Retinal pigment epithelial cell (primary cell): ENCODE measurements at places on chromosomes 6 and 20.

DNA sequence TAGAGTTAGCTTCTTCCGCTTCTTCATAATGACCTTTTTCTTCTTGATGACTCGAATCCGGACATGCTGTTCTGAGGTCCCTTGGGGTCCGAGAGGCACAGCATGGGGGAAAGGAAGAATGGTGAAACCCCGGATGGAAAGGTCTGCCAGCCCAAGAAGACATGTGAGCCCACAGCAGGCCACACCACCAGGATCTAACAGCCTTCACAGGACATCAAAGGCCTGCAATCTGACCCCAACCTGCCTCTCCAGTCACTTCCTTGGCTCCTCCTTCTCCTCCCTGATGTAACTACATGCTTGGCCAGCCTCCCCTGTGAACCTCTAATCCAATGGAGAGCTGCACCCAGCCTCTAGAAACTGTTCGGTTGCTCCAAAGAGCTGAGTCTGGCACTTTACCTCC is 1.6 kb downstream of the CPXM1 start:
- DNase-seq: no peak

- no peak for DNase-seq
These were observed 79.5 kb downstream of the CDH4 start for GRCh38 chr20:61331543-61331942.

DNA sequence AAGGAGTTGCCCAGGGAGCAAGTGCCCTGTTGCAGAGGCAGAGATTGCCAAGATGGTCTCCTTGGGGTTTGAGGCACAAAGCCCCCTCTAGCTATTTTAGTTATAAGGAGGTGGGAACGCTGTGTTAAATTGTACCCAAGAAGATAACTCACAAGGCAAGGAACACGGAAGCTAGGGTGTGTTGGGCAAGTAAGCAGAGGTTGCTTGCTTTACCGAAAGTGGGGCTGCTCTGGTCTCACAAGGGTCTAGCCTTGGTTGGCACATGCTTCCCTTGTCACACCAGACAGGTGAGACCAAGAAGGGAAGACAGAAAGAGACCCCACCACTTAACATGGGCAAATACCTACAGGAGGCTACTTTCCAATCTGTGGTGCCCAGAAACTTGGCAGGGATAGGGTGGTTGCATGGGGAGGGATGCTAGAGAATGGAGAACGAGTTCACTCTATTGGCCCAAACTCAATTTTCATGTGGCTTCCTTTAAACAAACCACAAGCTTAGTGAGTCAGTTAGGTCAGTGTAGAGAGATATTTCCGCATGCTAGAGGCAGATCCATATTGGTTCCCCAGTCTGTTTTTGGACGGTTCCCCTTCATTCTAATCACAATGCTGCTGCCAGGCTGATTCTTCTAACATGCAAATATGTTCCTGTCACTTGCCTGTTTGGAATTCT is 42.4 kb downstream of the PLAGL1 start:
- DNase-seq: no peak

- DNase-seq: no peak
These were observed 86.2 kb upstream of the GPR6 start for GRCh38 chr6:109891924-109892323.

- DNase-seq: no peak
These were observed 60.2 kb downstream of the CTCFL start for GRCh38 chr20:57464642-57465211.

GRCh38 chr20:46142124-46142523 is 24.0 kb downstream of the CD40 start:
- no peak for DNase-seq
